Activated gamma-delta T cell treated with anti-CD3 and anti-CD28 coated beads, Interleukin-2, amount 50 U/mL, for 16 hours (primary cell): ENCODE measurements at places on chromosomes 7 and 10.
A peak's percentile ranks its signal among the peaks of the same experiment; 100 is the strongest.

GRCh38 chr7:77484785-77485184 is 52.3 kb upstream of the PTPN12 start:
- DNase-seq = no peak

DNA sequence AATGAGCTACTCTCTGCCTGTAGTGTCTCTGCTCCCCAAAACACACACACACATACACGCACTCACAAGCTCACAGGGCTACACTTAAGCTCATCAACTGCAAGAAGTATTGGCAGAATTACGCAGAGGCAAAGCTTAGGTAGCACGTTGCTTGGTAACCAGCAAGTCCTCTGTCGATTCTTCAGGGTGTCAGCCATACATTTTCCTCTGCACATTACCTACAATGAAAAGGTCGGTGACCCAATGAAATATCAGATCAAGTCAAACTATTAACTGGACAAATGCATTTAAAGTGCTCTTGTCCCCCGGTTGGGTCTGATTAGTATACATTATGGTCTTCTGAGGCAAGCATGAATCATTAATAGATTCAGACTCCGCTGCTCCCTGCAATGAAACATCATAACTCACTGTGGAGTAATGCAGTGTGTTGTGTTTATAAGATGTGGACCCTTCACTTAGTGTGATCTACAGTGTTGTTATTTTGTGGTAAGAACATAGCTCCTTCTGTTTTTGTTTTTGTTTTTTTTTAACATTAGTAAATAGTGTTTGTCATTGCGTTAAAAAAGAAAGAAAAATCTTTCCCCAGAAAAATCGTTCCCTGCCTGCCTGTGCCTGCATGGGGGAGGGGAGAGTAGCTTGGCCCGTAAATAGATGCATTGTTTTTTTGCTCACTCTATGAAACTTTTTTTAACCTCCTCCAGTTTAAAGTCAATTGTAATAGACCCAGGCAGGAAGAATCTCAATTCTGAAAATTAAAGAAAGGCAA is 325.5 kb downstream of the SFMBT2 start:
- DNase-seq = no peak

GRCh38 chr10:98444314-98445006 is 2.3 kb downstream of the HPS1 start:
- DNase-seq = no peak

GRCh38 chr10:132101529-132101928 is 35.8 kb downstream of the JAKMIP3 start:
- DNase-seq = no peak

DNA sequence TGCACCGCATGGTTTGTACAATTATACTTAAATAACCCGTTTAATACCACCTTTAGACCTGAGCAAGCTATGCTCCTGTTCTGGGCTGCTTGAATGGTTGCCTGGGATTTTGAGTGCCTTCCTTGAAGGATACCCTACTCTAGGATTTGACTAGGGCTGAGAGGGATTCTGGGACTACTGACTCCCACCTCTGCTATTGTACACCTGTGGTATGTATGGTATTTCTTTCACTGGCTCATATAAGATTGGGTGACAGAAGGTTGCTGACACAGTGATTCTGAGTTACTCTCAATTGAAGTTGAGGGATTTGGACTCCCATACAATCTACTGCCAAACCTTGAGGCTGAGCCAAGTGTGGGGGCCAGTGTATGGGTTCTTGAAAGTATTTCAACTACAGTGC is 494.4 kb upstream of the SEMA3D start:
- no peak for DNase-seq

GRCh38 chr10:28343252-28343651 is 40.4 kb upstream of the MPP7 start:
- DNase-seq = no peak

DNA sequence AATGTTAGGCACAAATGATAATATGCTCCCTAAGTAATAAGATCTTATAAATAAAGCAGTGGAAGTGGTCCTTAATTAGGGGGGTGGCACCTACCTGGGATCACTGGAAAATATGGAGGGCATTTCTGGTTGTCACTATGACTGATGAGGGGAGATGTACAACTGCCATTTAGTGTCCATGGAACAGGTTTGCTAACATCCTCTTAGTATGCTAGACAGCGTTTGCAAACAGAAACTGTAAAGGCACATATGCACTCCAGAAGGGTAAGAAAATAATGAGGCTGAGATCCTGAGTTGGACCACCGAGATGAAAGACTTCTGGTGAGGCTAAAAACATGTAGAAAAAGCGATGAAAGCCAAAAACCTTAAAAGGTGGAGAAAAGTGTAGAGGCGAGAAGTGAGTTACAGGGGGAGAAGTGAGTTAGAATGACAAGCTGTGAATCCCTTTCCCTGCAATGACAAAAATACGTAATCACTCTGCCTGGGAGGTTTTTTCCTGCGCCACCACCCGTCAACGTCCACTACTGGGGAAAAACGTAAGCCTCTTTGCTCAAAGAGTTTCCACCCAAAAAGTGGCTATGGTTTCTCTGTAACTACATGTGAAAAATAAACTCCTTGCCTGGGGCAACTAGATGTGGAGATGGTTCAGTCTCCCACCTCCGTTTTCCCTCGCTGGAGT is 767 bp downstream of the KRIT1 start:
- DNase-seq = no peak

DNA sequence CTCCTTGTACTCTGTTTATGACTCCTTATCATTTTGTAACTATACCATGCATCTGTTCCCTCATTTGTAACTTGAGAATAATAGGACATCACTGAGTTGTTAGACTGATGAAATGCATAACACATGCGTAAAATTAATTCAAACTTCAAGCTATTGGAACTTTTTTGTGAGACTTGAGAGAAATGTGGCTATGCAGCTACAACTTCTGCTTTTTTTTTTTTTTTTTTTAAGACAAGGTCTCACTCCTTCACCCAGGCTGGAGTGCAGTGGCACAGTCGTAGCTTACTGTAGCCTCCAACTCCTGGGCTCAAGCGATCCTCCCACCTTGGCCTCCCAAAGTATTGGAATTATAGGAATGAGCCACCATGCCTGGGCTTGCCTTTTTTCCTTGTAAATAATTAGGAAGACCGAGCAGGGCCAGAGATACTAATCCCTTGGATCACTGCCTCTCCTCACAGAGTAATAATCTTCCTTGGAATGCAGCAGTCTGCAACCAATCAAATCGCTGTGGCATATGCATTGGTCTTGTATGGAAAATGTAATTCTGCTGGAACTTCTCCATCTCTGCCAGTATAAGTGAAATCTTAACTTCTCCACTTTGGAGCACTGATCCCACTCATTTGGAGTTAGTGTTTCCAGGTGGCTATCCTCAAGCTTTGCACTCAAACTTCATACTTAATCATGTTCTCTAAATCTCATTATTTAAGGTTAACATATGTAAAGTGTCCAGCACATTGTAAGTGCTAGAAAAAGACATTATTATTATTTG is 2.0 kb upstream of the PANK1 start:
- DNase-seq = no peak

- DNase-seq = no peak
Observed at GRCh38 chr7:149495785-149496641, 1.6 kb downstream of the ZNF746 start.

- no peak for DNase-seq
Observed at GRCh38 chr7:47580811-47581331, 1.0 kb downstream of the TNS3 start.

DNA sequence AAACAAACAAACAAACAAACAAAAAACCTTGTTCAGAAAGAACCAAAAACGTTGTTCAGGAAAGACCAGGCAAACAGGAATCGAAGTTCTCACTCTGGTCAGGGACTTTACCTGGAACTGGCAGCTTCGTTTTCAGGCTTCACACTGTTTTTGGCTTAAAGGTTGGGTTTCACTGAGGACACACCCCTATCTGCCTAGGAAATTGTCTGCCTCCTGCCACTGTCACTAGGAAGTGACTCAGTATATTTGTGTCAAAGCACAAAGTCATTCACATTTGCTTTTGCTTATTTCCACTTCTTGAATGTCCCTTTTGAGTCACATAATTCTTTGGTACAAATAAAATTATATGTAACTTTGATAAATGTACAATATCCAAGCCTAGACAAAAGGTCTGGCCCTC is 37.9 kb downstream of the PNLIPRP3 start:
- DNase-seq = no peak

DNA sequence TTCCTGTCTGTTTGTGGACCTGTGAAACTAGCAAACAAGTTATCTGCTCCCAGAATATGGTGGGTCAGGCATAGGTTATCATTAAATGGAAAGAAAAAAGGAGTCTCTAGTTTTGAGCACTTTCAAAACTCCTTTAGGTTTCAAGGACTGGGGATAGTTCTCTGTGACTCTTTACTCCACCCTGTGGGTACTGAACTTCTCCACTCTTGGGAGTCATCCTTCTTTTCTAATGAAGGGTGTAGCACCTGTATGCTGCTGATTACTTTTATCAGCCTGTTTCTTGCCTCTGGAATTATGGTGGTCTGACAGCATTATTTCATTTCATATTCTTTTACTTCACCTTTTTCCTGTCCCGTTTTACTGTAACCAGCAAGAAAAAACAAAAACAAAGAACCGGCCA is 6.7 kb downstream of the GNAI1 start:
- no peak for DNase-seq

DNA sequence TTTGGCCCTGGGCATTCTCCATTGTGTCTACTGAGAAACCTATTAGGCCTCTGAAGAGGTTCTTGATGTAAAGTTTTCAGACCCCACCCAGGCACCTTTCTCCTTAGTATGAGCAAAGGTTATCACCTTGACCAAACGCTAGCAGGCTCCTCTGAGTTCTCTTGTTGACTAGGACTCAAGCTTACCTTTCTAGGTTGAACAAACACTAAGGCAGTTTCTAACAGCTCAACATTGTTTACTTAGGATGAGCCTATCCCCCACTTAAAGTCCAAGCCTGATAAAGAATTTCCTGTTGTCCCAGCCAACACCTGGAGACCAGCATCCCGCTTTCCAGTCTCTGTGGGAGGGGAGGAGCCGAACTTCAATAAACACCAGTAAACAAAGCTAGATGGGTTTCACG is 26.3 kb upstream of the ITGB8 start:
- no peak for DNase-seq

DNA sequence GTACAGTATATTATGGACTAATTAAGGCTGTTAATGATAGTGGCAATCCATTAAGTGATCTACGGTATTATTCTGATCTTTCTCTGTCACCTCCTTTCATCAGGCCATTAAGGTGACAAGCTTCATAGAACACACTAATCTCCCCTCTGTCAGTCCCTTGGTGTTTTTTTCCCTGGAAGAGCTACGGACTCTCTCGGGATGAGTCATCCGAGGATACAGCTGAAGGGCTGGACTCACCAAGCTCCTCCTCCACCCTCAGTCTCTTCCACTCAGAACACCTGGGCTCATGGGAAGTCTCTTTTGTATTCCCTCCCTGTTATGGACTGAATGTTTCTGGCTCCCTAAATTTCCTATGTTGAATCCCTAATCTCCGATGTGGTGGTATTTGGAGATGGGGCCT is 69.8 kb upstream of the PLXNA4 start:
- DNase-seq = no peak

DNA sequence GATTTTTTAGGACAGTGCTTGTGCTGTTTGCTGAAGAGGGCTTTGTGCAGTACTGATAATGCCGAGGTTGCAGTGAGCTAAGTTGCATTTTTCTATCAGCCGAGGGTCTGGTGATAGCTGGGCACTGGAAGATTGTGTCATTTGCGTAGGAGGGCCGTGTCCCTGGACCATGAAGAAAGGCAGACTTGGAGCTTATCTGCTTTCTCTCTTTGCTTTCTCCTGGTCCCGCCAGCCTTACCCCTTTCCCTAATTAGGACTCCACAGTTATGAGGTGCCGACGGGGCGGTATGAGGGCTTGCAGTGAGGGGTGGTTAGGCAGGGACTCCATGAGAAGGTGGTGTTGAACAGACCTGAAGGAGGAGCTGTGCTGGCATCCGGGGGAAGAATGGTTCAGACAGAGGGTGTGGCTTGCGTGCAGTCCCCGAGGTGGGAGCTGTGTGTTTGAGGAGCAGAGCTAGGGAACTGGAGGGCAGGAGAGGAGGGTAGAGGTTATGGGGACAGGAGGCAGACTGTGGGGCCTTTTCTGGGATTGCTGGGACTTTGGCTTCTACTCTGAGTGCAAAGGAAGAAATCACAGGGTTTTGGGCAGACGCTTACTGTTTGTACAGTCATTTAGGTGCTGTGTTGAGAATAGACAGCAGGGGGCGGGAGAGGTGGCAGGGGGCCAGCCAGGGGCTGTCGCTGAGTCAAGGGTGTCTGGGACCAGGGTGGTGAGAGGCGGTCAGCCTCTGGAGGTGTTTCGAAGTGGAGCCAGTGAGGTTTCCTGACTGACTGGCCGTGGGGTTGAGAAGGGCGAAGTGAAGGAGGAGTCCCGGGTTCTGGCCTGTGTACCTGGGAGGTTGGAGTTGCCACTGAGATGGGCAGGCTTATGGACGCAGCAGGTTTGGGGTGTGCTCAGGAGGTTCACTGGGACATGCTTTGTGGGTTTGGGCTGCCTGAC is 43.4 kb downstream of the PRF1 start:
- peak; percentile 69 for DNase-seq

GRCh38 chr7:156985101-156985992 is 25.1 kb downstream of the MNX1 start:
- no peak for DNase-seq

DNA sequence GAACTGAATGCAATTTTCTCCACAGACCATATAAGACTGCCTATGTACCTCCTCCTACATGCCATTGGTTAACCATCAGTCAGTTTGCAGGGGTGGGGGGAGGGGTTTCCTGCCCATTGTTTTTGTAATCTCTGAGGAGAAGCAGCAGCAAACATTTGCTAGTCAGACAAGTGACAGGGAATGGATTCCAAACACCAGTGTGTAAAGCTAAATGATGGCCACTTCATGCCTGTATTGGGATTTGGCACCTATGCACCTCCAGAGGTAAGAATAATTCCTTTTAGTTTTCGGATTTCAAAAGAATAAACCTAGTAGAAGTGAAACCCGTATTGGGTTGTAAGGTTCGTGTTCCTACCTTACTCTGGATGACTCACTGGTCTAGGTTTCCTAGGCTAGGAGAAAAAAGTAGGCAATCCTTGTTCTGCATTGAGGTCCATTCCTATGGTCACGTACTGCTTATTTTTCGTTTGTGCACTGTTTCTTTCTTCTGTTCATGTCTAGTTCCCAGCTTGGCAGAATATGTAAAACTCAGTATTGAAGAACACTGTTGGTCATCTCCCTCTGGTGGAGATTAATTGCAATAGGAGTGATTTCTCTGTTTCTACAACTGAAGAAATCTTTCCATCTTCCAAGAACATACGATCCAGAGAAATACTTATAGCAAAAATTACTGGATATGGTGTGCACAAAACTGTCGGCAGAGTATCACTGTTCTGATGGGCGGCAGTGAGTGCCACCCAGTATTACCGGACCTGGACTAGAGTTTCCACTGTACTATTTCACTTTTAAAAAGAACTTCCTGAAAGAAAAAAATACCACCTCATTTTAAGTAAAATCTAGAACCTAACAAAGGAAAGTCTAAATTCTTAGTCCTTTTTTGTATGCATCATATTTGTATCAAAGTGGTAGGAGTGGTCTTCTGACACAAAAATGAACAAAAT is at the start of gene AKR1C3:
Gene AKR1C3, plus strand, starts transcription at position 150 of the 941 bp plus-strand sequence. Its CDS starts 31 bp downstream, at position 181.
- DNase-seq = no peak

GRCh38 chr7:1676550-1677078 is 6.5 kb downstream of the ELFN1 start:
- no peak for DNase-seq
